ENCODE measurements at places on chromosomes 7 and 10.

DNA sequence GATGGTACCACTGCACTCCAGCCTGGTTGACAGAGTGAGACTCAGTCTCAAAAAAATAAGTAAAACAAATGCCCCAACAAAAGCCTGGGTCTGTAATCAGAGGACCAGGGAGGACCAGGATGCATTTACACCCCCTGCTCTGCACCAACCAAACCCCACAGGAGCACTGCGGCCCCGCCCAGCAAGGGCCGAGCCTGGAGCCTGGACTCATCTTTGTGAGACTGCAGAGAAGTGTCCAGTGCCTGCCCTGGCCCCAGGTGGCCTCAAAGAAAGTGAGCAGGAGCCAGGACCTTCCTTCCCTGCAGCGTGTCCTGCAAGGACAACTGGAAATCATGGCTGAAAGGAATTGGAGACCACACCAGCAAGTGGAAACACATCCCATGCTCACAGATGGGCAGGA lies 31.6 kb downstream of the KNDC1 start:
- no peak for DNase-seq

DNA sequence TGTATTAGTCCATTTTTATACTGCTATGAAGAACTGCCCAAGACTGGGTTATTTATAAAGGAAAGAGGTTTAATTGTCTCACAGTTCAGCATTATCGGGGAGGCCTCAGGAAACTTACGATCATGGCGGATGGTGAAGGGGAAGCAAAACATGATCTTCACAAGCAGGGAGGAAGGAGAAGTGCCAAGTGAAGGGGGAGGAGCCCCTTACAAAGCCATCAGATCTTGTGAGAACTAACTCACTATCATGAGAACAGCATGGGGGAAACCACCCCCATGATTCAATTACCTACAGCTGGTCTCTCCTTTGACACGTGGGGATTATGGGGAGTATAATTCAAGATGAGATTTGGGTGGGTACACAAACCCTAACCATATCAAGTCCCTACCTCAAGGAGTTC lies 85.4 kb downstream of the JAZF1 start:
- no peak for DNase-seq

DNA sequence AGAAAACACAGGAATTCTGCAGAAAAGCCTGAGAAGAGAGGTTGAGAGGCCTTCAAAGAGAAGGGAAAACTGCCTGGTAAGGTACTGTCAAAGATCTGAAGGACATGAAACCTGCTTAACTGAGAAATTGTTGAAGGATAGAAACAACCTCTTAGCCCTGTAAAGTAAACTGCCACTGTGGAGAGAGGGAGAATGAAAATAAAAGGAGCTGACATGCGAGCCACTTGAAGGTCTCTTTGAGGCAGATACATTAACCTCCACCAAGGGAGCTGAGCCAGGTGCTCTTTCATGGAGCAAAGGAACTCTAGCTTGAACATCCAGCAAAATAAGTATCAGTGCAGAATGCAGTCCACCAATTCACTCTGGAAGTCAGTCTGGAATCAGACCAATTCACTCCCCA lies 108.8 kb upstream of the FEZF1 start:
- DNase-seq: no peak

DNA sequence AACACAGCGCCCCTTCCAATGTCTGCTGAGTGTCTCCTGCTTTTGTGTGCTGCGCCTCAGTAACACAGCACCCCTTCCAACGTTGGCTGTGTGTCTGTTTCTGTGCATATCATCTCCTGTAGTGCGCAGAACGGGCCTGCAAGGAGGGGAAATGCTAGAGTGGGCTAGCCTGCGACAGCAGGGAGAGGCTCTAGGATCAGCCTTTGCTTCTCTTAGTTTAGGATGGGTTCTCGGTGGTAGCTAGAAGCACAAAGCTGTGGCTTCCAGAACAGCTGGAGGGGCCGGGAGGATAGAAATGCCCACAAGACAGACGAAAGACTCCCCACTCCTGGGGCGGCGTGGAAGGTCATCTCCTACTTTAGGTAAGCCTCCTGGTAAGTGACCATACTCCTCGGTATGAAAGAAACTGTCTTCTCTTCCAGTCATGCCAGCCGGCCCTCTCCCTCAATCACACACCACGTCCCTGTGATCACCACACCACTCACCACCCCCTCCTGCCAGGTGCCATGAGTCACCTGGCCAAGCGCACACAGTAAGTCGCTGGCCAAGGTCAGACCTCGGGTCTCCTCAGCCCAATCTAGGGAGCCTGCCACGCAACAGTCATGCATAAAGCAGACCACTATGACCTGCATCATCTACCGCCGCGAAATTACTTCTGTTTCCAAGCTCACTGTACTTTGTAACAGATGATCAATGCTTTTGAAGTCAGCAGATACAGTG lies 4.8 kb downstream of the PITRM1 start:
- no peak for DNase-seq

GRCh38 chr7:5425507-5426225 lies 2.0 kb upstream of the TNRC18 start:
- DNase-seq: no peak

GRCh38 chr7:28140979-28141378 lies 39.6 kb downstream of the JAZF1 start:
- DNase-seq: no peak

DNA sequence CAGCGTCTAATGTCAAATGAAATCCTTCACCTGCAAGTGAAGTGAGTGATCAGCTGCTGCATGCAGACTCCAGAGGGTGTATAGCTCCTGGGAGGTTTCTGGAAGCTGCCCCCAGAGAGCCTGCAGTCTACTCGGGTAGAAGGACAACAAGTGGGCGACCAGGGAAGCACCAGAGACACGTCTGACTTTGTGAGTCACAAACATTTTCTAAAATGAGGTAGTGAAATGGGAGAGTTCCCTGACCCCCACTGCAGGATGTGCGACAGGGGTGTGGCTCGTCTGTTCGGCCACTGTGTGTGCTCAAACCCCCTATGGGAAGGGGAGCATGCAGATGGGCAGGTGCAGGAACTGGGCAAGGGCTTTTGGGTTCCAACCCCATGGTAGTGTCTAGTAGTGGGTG lies 177.1 kb upstream of the PRKCQ start:
- no peak for DNase-seq

DNA sequence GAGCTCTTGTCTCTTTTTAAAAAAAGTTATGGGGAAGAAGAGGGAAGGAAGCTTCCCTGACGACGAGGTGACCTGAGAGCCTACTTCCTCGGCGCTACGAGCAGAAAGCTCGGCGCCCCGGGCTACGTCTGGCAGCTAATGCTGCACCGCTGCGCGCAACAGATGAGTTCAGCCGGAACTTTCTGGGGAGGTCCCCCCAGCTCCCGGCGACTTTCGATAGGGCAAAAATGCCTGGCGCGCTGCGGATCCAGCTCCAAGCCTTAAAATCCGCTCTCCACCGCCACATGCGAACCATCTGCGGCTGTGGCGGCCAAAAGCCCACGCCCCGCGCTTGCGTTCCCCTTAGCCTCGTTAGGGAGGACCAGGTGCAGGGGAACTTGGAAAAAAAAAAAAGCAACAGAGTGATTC lies 621 bp downstream of the P4HA1 start:
- DNase-seq: peak; percentile 75

DNA sequence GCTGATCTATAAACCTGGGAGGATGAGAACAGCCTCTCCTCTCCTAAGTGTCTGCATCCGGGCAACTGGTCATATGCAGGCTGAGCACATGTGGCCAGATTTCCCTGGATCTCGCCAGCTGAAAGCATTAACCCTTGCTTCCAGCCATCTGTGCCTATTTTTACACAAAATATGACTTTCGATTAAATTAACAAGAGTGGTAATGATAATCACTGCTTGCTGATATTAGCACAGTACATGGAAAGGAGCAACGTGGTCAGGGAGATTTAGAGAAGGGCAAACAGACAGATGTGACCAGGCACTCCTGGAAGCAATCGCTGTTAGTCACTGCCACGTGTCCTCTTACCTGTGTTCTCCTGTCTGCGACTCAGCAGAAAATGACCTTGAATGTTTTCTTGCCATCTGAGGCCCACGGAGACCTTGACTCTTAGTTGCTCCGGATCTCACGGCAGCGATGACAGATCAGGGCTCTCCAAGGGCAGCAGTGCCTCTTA lies 59.5 kb upstream of the NPTX2 start:
- DNase-seq: no peak

- no peak for DNase-seq
Measured at GRCh38 chr10:17406036-17406834, 48.2 kb downstream of the ST8SIA6 start.

GRCh38 chr7:37441816-37442215 lies 6.8 kb downstream of the ELMO1 start:
- no peak for DNase-seq

GRCh38 chr10:94043431-94043990 lies 49.8 kb downstream of the PLCE1 start:
- no peak for DNase-seq

All from CD4-positive, alpha-beta T cell treated with Interleukin-17A for 1 hour (primary cell).